ENCODE measurements at places on chromosomes 3 and 15.
A peak's percentile ranks its signal among the peaks of the same experiment; 100 is the strongest.

DNA sequence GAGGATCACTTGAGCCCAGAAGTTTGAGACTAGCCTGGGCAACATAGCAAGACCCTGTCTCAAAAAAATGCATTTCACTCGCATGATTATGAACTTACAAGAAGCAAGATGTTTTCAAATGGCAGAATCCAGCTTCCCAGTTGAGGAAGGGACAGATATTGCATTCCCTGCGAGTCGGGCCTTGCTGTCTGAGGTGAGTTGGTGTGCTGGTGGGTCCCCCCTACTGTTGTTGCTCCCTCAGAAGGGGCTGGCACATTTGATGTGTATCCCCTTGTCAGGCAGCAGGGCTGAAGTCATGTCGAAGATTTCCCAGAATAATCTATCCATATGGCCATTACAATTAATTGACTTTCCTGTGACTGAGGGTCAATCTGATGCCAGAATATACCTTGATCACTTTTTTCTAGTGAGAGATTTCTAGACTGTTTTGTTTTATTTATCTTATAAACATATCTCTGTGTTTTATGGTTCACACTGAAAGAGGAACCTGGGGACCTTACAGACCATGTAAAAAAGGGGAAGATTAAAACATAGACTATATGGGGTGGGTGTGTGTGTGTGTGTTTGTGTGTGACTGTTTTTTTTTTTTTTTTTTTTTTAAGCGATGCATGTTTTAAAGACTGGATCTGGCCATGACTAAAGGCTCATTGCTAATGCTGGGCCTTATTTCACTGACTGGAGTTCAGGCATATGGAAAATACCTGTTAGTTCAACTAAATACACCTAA, 112.1 kb upstream of the MRPS22 start:
- no peak for DNase-seq

DNA sequence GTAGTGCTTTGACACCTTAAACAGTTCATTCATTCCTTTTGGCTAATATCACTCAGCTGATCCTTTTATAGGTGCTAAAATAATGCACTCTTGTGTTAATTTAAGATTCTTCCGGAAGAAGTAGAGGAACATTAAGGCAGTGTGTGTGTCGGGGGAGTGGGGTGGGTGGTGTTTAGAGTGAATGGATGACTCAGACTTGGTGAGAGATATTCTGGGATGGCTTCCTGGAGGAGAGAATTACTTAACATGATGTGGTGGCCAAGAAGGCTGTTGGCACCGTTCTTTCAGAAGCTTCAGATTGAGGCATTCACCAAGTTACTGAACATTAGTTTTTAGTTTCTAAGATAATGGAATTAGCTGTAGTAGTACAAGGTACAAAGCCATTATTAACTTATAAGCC, 125.6 kb upstream of the ROPN1 start:
- no peak for DNase-seq

DNA sequence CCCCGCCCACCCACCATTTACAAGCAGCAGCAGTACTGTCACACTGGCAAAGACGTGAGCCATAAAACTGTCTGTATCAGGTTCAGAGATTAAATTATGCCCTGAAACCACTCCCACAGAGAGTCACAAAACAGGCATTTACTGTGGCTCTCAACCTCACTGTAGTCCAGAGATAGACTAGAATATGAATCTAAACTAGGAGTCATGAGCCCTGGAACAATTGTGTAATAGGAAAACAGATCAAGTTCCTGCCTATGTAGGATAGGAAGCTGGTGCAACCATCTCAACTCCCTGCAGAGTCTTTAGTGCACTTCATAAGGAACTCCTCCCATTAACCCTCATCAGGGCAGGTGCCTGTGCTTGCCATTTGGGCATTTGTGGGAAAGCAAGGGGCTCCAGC, 61.7 kb downstream of the FAM227B start:
- DNase-seq = no peak

DNA sequence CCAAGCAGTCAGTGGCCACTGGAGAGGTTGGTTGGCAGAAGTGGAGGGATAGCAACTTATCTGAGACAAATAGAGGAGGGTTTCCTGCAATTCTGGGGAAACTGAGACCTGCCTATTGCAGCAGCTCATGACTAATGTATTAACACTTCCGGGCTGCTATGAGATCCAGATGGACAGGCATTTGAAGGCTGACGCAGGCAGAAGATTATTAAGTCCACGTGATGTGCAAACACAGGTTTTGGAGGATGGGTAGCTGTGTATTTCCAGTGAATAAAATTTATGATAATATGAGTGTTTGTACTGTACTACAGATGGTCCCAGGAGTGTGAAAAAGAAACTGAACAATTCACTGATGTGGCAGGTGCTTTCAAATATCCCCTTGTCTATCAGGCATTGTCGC, 28.5 kb upstream of the CFAP161 start:
- no peak for DNase-seq

GRCh38 chr15:96435022-96435421, 104.5 kb downstream of the NR2F2 start:
- no peak for DNase-seq

- DNase-seq = no peak
Observed at GRCh38 chr3:37766797-37767776, 94.6 kb upstream of the CTDSPL start.

GRCh38 chr15:70014860-70015490, 82.7 kb downstream of the TLE3 start:
- DNase-seq = peak; percentile 93

GRCh38 chr3:130835483-130835882, 58.4 kb upstream of the ATP2C1 start:
- no peak for DNase-seq

- no peak for DNase-seq
Observed at GRCh38 chr3:195909644-195910498, 1.5 kb upstream of the TNK2 start.

DNA sequence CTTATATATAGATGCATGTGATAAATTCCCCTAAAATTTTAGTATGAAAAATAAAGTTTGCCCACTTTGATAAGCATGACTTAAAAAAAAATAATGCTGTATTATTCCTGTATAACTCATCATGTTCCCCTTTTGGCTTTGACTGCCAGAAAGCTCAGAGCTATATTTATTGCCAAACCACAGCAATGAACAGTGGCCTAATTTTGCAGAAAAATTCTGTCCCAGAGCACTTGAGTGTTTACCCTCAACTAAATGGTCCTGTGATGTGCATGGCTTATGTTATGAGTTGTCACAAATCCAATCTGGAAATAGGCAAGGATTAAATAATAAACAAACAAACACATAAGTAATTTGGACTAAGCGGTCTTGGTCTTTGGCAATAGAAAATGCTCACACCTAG, 276.7 kb downstream of the SLC9A9 start:
- DNase-seq = no peak

DNA sequence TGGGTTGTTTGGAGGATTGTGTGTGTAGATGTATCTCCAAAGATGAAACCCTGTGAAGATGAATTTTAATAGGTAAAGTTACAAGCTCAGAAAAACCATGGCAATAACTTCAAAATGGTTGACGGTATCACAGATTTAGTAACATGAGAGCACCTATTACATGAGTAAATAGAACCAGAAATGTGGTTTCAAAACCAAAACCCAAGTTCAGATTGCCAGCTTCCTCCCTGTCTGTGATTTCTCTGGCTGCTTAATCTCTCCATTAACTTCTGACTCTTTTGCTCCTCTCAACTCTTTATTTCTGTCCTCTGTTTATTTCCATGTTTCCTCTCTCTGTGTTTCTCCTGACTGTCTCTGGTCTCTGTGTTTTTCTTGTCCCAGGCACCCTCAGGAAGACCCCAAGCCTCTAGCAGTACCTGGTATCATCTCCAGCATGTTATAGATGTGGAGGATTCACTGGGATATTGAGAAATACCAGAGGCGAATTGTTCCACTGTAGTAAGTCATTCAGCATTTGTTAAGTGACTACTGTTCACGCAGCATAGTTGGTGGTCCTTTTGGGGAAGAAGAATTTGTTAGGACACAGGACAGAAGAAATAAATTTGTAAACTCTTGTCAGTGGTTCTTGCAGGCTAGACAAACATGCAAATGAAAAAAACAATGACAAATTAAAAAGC, 138.8 kb downstream of the BBX start:
- no peak for DNase-seq

DNA sequence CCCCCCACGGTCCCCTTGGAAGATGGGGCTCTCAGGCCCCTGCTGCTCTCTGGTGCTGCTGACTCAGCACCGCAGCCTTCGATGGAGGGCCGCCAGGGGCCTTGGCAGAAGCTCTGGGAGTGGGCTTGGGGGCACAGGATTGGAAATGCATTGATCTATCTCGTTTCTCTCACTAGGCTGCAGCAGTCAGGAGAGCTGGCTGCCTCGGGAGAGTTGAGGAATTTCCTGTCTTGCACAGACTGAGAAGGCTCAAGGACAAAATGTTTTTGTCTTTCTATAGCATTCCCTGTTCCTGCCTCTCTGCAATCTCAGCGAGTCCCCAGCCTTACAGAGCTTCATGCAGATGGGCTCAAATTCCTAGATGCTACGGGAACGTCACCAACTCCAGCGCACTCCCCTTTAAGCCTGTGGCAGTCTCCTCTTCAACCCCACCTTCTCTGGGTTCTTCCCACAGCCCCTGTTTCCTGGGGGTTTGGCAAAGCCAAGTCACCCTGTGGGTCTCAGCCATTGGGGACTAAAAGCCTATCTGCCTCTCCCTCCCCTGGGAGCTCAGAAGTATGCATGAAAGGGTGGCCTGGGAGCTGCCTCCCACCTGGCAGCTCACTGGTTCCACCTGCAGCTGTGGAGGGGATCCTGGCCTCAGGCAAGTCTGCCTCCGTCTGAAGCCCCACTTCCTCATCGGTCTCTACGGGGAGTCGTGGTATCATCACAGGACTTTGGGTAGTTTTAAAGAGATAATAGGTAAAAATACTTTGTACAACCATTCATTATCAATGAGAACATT, 127.4 kb upstream of the HACD2 start:
- no peak for DNase-seq

- DNase-seq = no peak
Observed at GRCh38 chr3:125116311-125117080, 60.7 kb upstream of the HEG1 start.

DNA sequence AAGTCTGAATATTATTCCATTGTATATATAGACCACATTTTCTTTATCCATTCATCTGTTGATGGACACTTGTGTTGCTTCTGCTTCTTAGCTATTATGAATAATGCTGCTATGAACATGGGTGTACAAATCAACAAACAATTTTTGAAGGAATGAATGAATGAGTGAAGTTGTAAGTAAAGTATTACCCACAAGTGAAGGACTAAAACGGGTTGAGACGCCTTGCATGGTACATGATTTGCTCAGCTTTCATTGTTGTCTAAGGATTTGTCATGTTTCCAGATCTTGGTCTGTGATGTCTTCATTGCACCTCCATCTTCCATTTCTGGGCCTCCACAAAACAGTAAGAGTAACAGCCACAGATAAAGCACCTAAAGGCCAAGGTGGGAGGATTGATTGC, 20.5 kb downstream of the IFT122 start:
- no peak for DNase-seq

DNA sequence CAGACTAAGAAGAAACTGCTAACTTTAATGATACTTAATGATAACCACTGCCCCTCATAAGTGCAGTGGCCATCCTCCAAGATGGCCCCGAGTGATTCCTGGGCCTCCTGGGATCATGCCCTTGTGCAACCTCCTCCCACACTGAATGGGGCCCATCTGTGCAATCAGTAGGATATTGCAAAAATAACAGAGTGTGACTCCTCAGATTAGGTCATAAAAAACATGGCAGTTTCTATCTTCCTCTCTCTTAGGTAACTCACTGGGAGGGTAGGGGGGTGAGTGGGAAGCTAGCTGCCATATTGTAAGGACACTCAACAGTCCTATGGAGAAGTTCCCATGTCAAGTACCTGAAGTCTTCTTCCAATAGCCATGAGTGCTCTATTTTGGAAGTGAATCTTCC, 173.0 kb downstream of the SHQ1 start:
- DNase-seq = no peak

DNA sequence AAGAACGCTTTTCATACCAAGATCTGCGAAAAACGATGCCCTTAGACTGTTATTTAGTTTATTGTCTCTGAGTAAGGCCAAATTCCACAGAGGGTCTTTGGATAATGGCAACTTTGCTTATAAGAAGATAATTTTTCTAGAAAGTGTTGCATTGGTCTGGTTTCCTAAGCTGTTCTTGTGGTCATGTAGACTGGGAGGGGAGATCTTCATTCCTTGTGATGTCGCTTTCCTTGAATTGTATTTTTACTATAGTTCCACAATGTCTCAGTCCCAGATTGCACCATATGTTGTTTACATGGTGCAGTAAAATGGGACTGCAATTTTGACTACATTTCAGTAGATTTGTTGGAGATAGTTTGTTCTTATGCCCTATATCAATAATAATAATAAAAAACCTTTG, 28.8 kb upstream of the ST3GAL6 start:
- no peak for DNase-seq

DNA sequence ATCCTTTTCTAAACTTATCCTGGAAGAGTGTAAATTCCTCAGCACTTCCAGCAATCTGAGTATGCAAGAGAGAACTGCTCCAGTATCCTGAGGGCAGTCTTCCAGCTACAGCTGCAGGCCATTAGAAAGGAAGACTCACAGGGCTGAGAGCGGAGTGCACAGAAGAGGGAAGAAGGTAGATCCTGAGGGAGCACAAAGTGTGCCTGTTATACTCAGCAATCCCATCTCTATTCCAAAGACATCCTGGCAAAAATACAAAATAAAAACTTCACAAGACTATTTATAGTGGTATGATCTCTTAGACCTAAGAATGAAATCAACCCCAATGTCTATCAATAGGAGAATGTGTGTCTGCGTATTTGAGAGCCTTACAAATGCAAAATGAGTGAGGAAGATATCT, 292.0 kb downstream of the ZIC1 start:
- DNase-seq = no peak

DNA sequence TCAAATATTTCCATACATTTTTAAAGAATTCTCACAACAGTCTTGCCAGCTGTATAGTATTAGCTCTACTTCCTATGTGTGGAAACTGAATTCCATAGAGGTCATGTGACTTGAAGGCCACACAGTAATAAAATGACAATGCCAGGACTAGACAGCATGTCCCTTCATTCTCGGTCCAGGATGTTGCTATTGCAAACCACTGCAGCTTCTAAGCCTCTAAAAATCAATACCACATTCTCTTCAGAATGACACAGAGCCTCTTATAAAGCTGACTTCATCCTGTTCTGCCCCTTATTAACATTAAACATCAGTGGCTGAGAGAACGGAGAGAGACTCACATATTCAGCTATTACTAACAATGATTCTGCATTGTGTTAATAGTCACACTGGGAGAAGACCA, 240.3 kb upstream of the PEX5L start:
- no peak for DNase-seq

DNA sequence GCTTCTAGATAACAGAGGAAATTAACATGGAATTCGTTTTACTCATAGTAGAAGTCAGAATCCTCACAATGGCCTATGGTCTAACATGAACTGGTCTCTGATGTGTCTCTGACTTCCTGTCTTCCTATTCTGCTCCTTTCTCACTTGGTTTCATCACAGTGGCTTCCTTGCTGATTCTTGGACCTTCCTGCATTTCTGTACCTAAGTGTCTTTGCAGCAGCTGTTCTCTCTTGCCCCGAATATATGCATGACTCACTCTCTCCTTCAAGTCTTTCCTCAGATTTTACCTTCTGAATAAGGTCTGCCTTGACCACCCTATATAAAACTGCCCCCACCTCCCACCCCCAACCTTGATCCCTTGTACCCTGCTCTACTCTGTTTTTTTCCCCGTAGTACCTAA, 14.1 kb downstream of the ARL13B start:
- no peak for DNase-seq

Data from GM12878 (cell line).